ENCODE measurements at places on chromosomes 1 and 21.

DNA sequence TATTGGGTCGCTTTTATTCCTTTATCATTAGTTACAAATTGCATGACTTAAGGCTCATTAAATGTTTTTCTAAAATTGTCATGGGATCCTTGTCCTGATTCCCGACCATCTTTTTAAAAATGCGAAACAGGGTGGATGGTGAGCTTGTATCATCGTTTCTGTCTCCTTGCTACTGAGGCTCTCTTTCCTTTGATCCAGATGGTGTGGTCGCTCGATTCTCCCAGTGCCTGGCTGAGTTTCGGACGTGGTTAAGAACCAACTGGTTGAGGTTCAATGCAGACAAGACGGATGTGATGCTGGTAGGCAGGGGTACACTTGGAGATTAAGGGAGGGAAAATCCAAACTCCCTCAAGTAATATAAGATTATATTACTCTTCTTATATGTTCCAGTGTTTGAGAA lies 1.2 kb downstream of the MIER1 start:
- no peak for DNase-seq

DNA sequence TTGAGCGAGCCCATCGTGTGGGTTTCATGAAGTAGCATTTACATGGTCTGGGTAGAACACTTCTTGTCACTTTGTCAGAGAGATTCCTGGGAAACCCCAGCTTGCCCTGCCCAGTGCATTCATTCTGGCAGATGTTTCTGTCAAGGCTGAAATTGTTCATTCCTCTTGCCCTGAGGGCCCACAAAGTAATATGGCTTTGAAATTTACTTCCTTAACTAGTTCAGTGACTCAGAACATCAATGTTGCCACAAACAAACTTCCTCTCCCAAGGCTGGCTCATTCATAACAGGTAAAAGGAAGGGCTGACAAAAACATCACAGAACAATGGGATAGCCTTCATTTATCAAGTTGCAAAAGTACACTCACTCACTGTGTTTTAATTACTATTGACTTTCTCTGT lies 5.0 kb upstream of the KIAA0040 start:
- DNase-seq, result no peak

DNA sequence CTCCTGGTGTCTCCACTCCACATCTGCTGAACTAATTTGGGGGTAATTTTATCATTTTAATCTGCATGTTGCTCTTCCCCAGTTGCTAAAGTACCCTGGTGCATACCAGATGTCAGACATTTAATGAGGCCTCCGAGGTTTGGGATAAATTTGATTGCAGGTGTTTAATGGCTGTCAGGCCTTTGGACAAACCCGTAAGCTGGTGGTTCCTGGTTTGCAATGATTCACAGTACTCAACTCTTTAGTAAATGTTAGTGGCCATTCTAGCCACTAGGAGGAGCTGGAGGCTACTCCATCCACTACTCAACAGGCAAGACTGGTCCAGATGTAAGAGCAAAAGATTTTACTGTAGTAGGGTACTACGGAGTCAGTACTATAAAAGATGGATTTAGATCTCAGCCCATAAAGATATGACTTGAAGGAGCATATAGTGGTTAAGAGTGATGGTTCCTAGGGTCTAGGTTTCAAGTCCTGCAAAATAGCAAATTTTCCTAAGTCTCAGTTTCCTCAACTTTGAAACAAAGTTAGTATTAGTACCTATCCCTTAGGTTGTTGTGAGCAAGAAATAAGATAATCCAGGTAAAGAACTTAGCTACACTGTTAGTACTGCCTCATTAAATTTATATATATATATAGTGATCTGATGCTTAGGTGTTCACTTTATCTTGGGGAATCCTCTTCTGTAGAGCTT lies 132.8 kb downstream of the SNX7 start:
- DNase-seq, result peak; percentile 21

GRCh38 chr1:86416343-86416742 lies 7.6 kb upstream of the CLCA2 start:
- no peak for DNase-seq

DNA sequence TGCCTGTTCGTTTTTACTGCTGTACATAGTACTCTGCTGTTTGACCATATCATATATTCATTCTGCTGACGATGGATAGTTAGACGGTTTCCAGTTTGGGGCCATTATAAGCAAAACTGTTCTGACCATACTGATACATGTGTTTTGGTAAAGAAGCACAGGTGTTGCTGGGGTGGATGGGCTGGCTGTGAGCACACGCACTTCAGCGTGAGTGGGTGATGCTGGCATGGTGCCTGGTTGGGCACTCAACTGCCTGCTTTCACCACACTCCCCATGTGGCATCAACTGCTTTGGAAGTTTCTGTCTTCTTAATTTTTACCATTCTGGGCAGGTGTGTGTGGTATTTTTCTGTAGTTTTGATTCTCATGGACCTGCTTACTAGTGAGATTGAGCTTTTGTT lies 37.3 kb downstream of the ADARB1 start:
- DNase-seq, result no peak

- no peak for DNase-seq
Observed at GRCh38 chr21:34906401-34906800, 142.7 kb downstream of the RUNX1 start.

DNA sequence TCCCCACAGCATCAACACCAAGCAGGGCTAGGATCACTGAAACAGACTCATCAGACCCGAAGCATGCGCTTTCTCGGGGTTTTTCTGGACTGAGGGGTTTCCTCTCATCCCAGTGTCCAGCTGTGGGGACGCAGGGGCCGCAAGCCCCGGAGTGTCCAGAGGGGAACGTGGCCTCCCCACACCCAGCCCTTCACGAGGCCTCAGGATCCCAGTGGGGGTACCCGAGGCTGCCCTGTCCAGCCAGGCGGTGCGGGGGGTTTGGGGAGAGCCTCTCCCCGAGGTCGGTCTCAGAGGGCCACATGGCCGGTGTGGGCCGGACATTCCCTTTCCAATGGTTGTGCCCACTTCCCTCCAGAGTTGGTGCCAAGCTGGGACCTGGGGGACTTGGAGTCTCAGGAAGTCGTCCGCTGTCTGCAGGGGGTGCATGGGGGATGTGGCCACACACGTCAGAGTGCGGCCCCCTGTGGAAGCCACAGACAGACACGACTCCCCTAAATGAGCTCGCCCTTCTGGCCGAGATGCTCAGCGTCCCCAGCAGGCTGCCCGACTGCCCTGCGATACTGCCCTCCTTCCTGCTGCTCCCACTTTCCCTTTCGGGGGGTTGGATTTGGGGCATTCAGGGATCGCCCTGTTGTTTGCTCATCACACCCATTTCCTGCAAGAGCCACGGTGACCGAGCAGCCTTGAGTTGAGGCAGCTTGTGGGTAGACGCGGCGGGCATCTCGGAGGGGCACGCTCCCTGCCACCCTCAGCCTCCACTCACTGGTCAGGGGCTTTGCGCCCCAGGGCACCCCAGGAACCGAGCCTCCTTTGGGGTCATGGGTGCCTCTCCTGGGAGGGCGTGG lies 4.1 kb downstream of the COL6A1 start:
- DNase-seq, result no peak

GRCh38 chr1:6317098-6317760 lies 56.3 kb upstream of the GPR153 start:
- DNase-seq, result no peak

DNA sequence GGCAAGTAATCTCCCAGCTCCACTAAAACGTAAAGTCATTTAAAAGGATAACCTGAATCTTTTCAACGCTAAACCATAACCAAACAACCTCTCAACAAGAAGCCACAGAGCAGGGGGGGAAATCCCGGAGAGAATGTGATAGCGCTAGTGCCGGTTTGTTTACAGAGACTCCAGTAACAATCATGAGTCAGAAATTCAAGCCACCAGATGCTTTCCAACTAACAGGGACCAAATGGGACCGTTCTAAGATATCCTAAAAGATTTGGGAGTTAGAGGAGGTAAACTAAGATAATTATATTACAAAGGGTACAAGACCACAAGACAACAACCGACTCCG lies 825 bp downstream of the DCAF8 start:
- DNase-seq, result peak; percentile 21

DNA sequence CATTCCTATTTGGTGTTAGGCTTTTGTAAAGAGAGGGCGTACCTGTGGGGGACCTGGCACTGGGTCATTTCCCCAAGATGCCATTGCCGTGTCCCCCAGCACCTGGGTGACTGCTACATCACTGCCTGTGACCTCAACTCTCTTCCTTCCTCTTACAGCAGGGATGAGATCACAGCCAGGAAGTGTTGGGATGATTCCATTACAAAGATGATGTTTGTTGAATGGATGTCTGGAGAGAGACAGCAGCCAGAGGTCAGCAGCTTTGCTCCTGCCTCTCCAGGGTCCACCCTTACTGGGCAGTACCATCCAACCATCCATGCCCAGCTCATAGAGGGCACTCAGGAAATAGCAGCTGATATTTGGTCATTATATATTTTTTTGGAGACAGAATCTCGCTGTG lies 35.1 kb downstream of the TMEM51 start:
- no peak for DNase-seq

DNA sequence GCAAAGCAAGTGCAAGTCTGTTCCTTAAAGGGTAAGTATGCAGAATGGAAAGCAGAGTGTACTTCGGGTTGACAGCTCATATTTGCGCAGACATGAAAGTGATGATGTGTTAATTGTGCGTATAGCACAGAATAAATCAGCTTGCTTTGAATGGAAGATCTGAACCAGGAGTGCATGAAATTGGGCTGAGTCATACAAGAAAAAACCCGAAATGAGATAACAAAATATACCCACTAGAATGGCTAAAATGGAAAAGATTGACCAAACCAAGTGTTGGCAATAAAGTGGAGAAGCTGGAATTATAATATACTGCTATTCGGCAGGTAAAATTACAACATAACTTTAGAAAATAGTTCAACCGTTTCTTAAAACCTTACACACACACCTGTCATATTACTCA lies 28.5 kb downstream of the CR1L start:
- no peak for DNase-seq

DNA sequence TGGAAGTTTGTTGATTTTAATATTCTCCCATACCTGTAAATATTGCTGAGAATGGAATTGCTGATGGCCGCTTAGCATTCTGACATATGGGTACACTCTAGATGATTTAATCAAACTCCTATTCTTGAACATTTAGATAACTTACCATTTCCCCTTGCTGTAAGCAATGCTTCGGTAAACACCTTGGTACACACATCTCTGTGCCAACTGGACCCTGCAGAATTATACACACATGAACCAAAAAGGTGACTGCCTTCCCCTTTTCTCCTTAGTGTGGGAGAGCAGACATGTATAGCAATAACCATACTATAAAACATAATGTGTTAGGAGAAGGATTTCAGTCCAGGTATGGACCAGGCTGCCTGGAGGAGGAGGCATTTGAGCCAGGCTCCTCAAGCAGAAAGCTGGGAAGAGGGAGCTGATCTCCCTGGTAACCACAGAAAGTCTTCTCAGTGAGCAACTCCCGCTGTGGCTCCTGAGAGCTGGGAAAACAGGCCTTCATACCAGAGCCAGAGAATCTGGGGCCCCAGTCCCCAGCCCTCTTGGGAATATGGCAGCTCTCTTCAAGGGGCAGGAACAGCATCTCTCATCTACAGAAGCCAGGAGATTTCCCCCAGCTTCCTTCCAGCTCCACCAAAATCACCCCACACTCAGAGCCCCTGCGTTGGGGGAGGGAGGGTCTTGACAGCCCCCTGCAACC lies 33.9 kb upstream of the CSF1 start:
- no peak for DNase-seq

- DNase-seq, result no peak
Observed at GRCh38 chr1:44507490-44508396, 102.7 kb downstream of the RNF220 start.

GRCh38 chr1:84809023-84809422 lies 84.0 kb downstream of the LPAR3 start:
- no peak for DNase-seq
